Activated gamma-delta T cell treated with anti-CD3 and anti-CD28 coated beads, Interleukin-2, amount 50 U/mL, for 16 hours (primary cell): ENCODE measurements at places on chromosomes 13 and 19.

DNA sequence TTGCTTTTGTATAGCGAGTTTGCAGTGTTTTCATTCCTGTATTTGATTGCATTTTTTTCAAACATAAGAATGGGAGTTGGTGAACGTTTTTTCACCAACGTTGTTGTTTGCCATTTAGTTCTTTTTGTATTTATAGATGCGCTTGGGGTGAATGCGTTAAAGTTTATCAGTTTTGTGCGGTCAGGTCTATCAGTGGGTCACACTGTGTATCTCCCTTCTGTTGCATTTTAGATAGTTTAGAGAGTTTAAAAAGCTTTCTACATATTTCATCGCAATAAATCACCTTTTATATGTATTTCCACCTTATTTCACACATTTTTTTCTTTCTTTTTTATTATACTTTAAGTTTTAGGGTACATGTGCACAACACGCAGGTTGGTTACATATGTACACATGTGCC, 16.4 kb downstream of the OR7A5 start:
- no peak for DNase-seq

- DNase-seq, result no peak
Observed at GRCh38 chr13:43019811-43020210, 3.6 kb upstream of the DNAJC15 start.

GRCh38 chr13:27765650-27766049, 26.6 kb upstream of the GSX1 start:
- no peak for DNase-seq

- no peak for DNase-seq
Observed at GRCh38 chr19:42514449-42514848, 13.8 kb downstream of the CEACAM1 start.

DNA sequence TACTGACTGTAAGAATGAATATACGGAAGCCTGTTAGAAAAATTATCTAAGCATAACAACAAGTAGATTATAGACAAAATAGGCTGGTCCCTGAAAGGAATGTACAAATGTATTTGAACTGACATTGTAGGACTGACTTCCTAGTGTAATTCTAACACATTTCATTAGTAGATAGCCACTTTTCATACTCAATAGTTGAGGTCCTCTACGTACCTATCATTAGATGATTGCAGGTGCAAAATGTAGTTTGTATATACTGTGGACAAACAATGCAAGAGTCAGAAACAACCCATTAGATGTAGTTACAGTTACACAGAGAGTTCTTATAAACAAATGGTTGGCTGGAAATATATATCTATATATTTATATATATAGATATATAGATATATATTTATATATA, 402.3 kb upstream of the SLITRK6 start:
- DNase-seq, result no peak

DNA sequence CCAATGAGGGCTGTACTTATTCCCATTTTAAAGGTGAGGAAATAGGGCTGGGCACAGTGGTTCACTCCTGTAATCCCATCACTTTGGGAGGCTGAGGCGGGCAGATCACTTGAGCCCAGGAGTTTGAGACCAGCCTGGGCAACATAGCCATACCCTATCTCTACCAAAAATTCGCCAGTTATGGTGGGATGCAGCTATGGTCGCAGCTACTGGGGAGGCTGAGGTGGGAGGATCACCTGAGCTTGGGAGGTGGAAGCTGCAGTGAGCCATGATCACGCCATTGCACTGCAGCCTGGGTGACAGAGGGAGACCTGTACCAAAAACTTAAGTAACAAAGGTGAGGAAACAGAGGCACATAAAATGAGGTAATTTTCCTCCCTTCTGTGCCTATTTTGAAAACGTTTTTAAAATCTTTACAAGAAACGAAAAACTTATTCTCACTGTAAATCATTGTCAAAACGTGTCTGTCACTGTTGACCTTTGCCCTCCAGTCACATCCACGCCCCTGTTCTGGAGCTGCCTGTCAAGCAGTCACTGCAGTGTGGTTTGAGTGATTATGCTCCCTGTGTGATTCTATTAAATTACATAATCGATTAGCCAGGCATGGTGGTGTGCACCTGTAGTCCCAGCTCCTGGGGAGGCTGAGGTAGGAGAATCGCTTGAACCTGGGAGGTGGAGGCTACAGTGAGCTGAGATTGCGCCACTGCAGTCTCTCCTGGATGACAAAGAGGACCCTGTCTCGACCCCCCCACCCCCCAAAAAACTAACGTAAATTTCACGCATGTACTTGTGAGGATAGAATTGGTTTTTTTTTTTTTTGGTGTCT, 12.5 kb downstream of the NOP53 start:
- no peak for DNase-seq

DNA sequence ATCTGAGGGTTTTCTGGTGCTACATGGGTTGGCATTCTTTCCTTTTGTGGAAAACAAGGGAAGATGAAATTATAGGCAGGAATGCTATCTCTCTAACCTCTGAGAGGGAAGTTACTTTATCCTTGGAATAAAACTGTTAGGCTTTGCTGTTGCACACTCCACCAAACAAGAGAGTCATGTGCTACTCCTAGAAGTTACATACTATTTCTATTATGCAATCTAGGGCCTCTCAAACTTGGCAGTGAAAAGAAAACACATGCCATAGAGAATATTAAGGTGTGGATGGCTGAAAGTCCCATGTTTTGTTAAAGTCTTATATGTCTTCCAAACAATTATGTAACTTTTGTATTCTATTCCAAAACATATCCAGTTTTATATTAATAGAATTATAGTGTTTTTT, 367.9 kb downstream of the SLC7A1 start:
- no peak for DNase-seq

DNA sequence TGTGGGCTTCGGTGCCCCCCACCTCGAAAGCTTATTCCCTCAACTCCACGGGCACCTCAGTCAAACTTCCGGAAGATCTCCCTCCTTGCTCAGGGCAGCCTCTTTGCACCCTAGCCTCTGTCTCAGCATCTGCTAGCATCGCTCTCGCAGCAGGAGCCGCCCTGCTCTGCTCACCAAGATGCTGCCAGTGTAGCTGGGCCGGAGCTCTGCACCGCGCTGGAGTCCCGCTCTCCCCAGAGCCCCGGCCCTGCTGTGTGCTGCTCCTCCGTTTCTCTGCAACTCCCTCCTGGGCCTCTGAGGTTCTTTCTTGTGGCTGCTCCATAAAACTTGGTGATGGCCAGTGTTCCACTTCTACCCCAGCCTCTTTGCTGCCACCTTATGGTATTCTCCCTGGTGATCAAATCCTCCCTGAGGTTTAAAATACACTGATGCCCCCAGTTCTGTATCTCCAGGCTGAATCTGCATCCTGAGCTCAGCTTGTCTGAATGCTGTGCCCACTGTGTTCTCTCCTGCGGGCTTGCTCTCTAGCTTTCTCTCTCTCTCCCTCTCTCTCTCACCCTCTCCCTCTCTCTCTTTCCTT, 198.0 kb downstream of the UQCRFS1 start:
- DNase-seq, result no peak

GRCh38 chr13:112079696-112080095, 12.7 kb downstream of the SOX1 start:
- DNase-seq, result no peak

GRCh38 chr13:75762955-75763354, 126.8 kb downstream of the LMO7 start:
- no peak for DNase-seq

DNA sequence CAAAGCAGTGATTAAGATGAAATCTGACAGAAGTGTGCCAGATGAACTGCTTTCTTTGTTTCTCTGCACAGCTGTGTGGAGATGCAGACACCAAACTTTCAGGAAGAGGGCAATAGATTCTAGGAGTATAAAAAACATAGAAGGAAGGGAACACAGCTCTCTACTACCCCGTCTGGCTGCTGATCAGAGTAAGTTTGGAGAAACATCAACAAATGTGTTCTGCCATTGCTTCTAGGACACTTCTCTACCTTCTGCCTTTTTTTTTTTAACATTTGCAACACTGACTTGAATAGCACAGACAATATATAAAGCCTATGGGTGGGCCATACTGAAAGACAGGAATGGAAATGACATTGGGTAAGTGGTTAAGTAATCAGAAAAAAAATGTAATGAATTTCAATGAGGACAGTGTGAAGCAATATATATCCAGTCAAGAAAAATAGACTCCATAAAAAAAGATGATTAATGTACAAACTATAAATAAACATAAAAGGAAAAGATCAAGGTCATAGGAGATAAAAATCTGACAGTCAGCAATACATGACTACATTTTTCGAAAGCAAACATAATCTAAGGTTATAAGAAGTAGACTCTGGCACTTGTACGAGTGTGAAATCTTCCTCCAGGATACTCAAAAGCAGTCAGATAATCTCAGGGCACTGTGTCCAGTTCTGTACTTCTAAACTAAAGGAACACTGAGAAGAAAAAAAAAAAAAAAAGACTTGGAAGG, 21.4 kb downstream of the NUFIP1 start:
- no peak for DNase-seq

DNA sequence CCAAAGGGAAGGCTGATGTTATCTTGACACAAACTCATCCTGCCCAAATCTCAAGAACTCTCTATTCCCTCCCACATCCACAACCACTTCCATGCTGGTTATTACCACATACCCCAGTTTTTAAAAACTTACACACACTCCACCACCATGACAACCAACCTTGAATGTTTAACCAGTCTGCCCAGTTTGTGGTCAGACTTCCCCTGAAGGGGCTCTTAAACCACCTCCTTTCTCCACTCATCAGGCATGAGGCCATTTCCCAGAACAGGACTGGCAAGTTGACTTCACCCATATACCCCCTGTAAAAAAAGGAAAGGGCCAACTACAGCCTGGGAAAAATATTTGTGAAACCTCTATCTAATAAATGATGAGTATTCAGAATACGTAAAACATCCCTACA, 12.4 kb upstream of the ZSCAN4 start:
- DNase-seq, result no peak

- no peak for DNase-seq
Observed at GRCh38 chr13:37481011-37481884, 117.3 kb downstream of the POSTN start.

DNA sequence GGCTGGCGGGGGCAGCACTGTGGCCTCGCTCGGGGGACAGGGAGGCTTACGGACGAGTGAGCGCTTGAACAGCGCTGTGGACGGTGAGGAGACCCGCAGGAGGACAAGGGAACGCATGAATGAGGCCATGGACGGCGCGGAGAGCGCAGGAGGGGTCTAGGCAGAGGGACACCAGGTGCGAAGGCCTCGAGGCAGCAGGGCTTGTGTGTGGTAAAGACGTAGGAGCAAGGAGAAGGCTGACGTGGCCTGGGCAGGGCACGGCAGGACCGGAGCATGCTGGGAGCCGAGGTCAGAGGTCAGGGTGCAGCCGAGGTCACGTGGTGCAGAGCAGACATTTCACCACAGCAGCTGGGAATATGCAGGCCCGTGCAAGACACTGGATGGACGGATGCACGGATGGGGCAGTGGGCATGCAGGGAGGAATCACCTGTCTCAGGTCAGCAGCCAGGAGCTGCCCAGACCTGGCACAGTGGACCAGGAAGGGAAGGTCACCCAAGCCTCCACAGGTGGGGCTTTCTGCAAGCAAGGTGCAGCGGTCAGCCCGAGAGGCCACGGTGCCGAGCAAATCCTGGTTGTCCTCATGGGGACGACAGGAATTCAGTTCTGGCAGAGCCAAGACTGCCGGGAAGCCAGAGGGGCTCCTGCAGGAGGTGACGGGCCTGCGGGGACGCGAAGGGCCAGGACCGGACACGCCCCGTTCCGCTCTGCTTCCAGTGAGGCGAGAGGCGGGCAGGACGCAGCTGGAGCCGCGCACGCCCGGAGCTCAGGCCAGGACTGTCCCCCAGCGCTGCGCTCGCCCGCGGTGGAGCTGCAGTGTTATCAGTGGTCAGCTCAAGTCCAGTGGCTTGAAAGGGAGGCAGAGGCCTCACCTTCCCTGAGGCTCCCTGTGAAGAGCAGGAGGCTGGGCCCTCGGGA, 72.2 kb downstream of the RASA3 start:
- DNase-seq, result no peak

DNA sequence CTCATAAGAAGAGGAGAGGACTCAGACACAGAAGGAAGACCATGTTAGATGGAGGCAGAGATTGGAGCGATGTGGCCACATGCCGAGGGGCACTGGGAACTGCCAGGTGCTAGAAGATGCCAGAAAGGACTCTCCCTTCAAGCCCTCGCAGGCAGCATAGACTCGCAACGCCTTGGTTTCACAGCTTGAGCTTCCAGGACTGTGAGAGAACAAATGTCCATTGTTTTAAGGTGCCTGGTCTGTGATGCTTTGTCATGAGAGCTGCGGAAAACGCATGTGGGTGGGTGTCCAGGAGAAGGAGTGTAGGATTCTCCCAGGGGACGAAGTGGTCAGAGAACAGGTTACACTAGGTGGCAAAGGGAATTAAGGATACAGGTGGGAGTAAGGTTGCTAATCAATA, 125.9 kb upstream of the USP29 start:
- DNase-seq, result no peak

- DNase-seq, result no peak
Observed at GRCh38 chr13:95642028-95642621, 2.4 kb downstream of the DZIP1 start.

DNA sequence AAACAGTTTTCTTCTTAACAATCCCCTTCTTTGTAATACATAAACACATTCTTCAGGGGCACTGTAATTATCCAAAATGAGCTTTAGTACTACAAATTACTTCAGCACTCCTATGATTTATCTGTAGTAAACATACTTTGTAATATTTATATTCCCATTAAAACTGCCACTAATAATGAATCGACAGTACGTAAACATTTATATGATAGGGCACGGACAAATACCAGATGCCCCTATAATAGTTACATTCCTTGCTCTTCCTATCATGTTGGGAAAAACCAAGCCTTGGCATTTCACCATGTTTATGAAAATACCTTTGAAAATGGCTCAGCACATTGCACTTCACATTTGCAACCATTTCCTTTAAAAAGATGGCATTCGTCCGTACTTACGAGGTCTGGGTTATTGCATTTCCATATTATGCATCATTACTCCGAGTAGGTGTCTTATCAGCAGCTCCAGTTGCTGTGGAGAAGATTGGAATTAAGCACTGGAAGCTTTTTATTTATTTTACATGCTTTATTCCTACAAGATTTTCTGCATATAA, 1043.4 kb downstream of the DIAPH3 start:
- no peak for DNase-seq

DNA sequence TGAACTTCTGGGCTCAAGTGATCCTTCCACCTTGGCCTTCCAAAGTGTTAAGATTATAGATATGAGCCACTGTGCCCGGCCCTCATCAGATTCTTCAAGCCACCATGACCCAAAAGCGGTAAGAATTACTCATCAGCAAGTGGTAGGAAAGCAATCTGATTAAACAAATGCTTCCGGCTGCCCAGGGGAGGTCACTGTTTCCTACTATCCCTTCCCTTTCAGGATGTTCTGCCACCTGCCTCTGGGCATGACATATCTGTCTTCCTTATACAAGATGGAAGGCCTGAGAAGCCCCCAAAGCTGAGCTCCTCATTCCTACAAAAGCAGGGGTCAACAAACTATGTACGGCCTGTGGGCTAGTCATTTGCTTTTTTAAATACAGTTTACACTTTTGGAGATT, 7.0 kb downstream of the ABHD8 start:
- no peak for DNase-seq

- DNase-seq, result no peak
Observed at GRCh38 chr13:85661675-85662074, 137.5 kb downstream of the SLITRK6 start.

GRCh38 chr13:43095771-43096719, 72.7 kb downstream of the DNAJC15 start:
- no peak for DNase-seq
